Aorta (tissue), 5 donors: ENCODE measurements at places on chromosomes 12 and 14. TPM values are rescaled to one million over a fixed set of nuclear protein-coding genes. Genes with fewer than 3 reads are reported as not detected.

DNA sequence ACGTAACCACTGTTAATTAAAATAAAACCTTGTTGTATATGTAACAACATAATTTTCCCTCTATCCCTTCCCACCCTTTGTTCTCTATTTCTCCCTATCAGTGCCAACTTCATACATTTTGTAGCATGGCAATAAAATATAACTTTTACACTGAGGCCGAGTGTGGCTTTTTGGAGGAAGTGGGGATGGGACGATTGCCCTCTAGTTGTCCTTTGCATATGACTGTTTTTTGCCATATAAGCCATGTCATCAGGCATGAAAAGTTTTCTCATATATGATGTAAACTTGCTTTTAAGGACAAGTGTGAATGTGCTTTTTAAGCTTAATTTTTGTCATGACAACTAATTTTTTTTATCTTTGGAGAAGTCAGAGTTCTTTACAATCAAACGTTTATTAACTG, 6.2 kb upstream of the CCT2 start:
- DNase-seq = no peak

GRCh38 chr12:115070313-115070712, 386.3 kb upstream of the TBX3 start:
- no peak for DNase-seq

Gene RNU7-1
- polyA plus RNA-seq = not detected

- DNase-seq = no peak
These were observed 407.8 kb downstream of the ATP23 start for GRCh38 chr12:58349161-58349560.

GRCh38 chr14:50231475-50232275, at the start of gene SOS2:
SOS2 (minus strand) TSS chr14:50231578; CDS start chr14:50231283, 295 bp downstream.
- DNase-seq = peak; percentile 95

DNA sequence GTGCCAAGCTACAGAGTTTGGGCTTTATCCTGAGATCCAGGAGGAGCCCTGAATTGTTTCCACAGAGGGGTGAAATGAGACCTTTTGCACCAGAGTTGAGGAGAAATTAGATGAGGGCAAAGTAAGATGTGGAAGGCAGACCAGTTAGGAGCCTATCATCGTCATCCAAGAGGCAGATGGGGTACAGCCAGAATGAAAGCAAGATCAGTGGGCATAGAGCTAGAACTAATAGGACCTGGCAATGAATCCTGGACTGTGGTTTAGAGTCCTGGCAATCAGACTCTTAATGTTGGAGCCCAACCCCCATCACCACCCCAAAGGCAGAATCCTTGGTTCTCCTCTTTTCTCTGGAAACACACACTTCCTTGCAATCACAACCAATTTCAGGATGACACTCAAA, 166.6 kb upstream of the HMGA2 start:
- DNase-seq = no peak

Gene PMCH
- polyA plus RNA-seq = not detected

- DNase-seq = no peak
These were observed 166.4 kb downstream of the DUSP6 start for GRCh38 chr12:89185889-89186288.

- DNase-seq = no peak
These were observed 186.7 kb upstream of the PDE3A start for GRCh38 chr12:20181416-20182180.

GRCh38 chr12:83476695-83477690, 790.3 kb downstream of the TMTC2 start:
- no peak for DNase-seq

DNA sequence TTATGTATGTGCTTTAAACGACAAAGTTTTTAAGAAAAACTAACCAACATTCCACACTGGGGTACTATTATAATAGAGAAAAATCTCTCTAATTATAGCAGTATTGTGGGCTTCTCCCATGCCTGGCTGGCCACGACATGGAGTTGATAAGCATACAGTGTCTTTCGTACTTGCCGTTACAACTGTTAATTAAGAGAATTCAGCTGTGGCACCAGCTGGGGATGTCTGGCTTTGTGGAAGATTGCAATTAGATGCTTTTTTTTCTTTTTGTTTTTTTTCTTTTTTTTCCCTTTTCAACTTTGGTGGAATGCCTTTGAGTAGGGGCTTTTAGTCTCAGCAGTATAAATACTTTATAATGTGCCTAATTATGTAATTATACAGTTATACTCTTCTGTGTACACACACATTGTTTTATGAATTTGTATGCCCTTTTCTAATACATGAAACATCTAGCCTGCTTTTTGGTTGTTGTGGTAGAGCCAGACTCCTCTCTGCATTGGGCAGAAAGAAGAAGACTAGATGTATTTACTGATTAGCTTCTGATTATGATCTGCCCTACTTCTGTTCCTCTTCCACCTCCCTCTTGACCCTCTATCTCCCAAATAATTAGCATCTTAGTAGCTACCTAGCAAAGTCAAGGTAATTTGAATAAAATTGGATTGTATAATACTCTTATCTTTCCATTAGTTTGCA, 76.4 kb downstream of the SUSD6 start:
- no peak for DNase-seq

Gene TMX1
- polyA plus RNA-seq = 8.8 TPM

Gene FAM181A
- not detected for polyA plus RNA-seq

Gene LMNTD1
- not detected for polyA plus RNA-seq

Gene PAH
- polyA plus RNA-seq = not detected

DNA sequence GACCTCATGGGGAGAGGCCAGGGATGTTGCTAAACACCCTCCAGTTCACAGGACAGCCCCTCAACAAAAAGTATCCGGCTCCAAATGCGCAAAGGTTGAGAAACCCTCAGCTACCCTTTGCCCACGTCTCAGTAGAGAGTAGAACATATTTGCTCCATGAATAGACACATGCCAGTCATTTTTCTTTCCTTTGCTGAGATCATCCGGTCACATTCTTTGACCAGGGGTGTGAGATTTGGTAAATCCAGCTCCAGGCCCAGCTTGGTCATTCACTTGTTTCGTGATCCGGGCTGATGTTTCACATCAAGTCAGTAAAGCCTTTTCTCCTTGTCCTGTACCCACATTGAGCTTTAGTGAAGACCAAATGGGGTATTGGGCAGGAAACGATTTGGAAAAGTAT, 83.6 kb upstream of the LHX5 start:
- no peak for DNase-seq

DNA sequence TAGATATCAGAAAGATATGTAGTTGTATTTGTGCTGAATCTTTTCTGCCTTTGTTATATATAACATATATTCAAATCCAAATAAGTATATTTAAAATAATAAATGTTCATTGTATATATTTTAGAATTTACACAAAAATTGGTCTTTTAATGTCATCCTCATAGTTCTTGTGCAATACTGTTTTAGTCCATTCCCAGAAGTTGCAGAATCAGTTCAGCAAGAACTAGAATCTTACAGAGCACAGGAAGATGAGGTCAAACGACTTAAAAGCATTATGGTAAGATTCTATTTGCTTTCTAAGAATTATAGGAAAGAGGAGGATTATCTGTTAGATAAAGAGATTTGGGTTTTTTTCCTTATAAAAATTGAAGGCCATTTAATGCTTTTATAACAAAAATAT, 51.0 kb downstream of the SCFD1 start:
- DNase-seq = no peak

GRCh38 chr14:105507247-105507646, 16.2 kb downstream of the TEDC1 start:
- peak; percentile 69 for DNase-seq

Gene SRRM4
- 0.13 TPM for polyA plus RNA-seq

DNA sequence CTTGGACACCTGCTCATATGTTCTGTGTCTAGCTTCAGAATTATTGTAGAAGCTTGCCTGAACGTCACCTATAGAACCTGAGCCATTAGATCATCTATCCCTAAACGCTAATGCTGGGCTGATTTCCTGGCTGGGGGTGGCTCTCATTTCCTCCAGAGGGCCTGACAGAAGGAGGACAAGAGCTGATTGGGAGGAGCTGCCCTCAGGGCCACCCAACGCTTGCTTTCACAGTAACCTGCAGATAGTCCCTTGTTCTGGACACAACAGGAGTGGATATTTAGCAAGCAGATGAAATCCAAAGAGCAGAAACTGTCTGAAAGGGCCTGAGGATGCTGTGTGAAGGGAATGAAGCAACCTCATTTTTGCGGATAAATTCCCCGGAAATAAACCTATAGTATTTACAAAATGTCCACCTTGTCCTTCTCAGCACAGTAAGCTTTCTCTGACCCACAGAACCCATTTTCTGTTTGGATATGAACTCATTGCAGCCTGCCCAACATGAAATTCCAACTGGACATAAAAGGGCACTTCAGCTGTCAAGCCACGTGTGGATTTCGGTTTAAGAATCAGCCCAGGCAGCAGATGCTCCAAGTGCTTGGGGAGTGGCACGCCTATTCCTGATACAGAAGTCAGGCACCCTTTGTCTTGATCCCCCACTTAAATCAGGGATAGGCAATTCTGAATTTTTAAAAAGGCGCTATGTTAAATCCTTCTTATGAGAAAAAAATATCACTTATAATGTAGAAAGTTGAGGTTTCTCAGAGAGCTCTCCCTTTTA, 32.8 kb upstream of the TUBA1C start:
- DNase-seq = no peak

- no peak for DNase-seq
These were observed 5.7 kb downstream of the CACNA2D4 start for GRCh38 chr12:1912580-1913376.

- DNase-seq = no peak
These were observed 241.0 kb upstream of the NPAS3 start for GRCh38 chr14:32697704-32698103.

GRCh38 chr14:23094666-23095195, at the start of gene ACIN1:
ACIN1 (minus strand) TSS chr14:23095136; CDS start chr14:23095112, 24 bp downstream.
- DNase-seq = peak; percentile 81

DNA sequence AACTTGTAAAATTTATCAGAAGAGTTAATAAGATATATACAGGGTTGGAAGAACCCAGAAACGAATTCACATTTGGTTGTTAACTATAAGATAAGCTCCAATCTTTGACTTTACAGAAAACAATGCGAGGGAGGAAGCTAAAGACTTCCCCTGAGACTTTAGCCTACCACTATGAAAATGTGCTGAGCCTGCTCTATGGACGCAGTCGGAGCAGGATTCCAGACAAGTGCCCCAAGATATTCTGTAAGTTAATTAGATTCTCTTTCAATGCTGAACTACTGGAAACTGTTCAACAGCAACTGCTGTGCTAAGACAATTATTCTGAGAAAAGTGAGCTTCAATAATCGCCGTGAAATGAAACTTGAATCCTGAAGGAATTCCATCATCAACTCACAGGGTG, 8.3 kb upstream of the LRRC10 start:
- DNase-seq = no peak
